ENCODE measurements at places on chromosomes 2 and 18.

DNA sequence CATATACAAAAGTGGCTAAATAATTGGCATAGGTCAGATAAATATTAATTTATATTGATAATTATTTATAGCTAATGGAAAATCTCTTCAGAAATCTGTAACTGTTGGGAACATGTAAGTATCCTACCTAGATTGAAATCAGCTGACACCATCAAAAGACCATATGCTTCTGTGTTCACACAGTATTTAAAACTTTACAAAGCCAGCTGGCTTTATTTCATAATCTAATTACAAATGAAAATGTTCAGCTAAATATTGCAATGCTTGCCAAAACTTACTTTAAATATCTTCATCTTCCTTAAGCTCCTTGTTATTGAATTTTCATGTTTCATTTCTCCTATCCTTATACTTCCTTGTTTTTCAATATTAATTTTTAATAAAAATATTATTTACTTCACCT is 190.9 kb upstream of the DOK6 start:
- DNase-seq: no peak

DNA sequence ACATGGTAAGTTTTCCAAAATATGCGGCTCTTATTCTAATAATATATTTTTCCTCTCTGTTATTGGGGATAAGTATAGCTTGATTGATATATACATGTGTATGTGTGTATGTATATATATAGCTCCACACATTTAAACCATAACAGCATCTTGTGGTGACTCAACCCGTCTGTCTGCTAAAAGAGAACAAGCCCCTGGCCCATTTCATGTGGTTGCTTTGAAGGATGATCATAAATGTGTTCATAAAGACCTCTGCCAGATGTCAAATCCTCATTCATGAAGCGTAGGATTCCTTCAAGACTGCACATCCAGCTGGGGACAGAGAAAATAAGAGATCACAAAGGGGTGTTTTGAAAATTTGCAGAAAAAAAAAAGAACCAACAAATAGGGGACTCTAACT is 79.3 kb downstream of the RHOB start:
- DNase-seq: no peak

GRCh38 chr2:150465703-150466569 is 21.5 kb downstream of the RND3 start:
- no peak for DNase-seq

DNA sequence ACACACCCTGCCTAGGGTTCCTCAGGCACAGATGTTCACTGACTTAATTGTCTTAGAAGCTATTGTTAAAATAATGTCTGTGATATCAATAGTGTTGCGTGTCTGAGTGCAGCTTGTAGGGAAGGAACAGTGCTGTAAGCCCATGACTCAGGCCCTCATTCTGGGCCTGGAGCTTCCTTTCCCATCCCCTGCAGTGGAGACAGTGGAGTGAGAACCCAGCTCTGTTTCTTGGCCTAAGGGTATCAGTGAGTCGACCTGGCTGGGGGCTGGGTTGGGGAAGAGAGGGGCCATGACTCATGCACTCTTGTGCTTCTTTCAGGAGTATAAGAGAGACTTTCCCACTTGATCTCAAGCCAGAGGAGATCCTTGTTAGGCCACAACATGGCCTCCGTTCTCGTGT is 106.8 kb downstream of the HRH4 start:
- no peak for DNase-seq

GRCh38 chr2:144471305-144472045 is 48.4 kb downstream of the ZEB2 start:
- DNase-seq: no peak

- DNase-seq: no peak
Measured at GRCh38 chr2:223995569-223995968, 38.3 kb downstream of the MRPL44 start.

GRCh38 chr2:45778720-45779171 is 127.3 kb downstream of the PRKCE start:
- peak; percentile 64 for DNase-seq

DNA sequence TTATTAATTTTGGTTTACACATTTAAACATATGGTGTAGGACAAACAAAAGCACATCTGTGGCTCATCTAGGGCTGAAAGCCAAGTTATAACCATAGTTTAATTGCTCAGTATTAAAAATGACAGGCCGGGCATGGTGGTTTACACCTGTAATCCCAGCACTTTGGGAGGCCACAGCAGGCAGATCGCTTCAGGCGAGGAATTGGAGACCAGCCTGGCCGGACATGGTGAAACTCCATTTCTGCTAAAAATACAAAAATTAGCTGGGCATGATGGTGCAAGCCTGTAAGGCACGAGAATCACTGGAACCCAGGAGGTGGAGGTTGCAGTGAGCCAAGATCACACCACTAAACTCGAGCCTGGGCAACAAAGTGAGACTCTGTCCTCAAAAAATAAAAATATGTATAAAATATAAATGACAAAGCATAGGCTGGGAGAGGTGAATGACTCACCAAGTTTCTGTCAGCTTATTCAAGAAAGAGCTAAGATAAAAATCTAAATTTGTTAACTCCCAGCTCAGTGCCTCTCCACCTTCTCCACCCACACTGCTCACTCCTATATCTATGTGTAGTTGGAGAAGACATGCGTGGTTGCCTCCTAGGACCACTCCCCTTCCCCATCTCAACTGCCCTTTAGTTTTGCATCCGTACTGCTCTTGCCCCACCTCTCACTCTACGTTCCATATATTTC is 79.2 kb upstream of the PID1 start:
- no peak for DNase-seq

GRCh38 chr2:1771626-1772280 is 27.4 kb upstream of the PXDN start:
- DNase-seq: no peak

- DNase-seq: no peak
Measured at GRCh38 chr2:173347305-173348168, 7.1 kb upstream of the CDCA7 start.

GRCh38 chr2:235960011-235960715 is 208.0 kb downstream of the GBX2 start:
- no peak for DNase-seq

- DNase-seq: no peak
Measured at GRCh38 chr2:144990661-144991060, 470.7 kb upstream of the ZEB2 start.

DNA sequence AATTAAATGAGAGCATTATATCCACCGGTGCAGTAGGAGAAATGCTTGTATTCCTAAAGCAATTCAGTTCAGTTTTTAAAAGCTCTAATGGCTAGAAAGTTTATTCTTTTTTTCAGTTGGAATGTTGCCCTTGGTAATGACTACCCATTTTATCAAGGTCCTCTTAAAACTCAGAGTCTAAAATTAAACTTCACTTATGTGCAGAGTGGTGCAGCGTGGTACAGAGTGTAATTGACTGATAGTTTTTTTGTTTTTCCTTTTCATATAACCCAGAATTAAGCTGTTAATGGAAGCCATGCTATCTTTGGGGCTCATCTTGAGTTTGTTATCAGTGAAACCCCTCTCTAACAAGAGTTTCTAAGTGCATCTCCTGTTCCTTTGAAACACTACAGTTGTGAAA is 21.4 kb downstream of the NCOA1 start:
- DNase-seq: no peak

- DNase-seq: no peak
Measured at GRCh38 chr2:149421791-149422190, 91.4 kb downstream of the LYPD6 start.

- DNase-seq: no peak
Measured at GRCh38 chr2:218832520-218832919, 917 bp upstream of the PRKAG3 start.

DNA sequence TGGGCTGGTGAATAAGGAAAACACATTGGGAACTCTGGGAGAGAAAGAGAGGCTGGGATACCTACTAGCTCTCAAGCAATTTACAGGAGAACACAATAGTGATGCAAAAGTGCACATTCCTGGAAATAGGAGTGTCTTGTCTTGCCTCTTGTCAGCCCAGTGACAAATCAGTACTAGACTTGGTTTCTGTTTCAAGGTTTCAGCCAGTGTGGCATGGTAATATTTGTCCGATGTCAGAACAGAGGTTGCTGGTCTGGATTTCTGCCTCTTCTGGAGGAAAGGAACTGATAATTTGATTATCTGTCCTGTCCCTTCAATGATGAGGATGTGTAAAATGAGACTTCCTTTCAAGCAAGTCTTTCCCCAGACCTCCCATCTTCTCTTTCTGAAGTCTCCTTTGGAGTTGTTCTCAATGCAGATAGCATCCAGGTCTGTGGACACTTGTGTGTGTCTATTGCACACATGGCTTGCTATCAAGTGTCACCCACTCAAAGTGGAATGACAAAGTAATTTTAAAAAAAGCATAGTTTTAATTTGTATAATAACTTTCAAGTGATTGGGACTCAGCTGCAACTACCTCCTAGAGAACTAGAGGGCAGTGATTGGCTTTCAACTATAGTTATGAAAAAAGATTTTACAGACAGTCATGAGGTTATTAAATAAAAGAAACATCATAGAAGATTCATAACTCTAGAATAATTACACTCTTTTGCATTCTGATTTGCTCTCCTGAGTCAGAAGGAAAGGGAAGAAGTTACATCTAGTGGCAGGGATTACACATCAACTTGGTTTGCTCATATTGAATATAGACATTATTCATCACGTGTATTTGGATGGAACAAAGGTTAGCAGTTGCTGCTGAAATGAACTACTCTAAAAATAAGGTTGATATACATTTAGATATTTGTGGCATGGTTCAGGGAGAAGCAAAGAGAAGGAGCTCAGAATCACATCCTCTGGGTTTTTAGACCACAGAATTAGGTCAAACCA is 4.5 kb downstream of the GPR39 start:
- DNase-seq: no peak

GRCh38 chr2:201200345-201200744 is 17.4 kb downstream of the CASP10 start:
- no peak for DNase-seq

- no peak for DNase-seq
Measured at GRCh38 chr2:186751078-186751477, 57.2 kb downstream of the FAM171B start.

DNA sequence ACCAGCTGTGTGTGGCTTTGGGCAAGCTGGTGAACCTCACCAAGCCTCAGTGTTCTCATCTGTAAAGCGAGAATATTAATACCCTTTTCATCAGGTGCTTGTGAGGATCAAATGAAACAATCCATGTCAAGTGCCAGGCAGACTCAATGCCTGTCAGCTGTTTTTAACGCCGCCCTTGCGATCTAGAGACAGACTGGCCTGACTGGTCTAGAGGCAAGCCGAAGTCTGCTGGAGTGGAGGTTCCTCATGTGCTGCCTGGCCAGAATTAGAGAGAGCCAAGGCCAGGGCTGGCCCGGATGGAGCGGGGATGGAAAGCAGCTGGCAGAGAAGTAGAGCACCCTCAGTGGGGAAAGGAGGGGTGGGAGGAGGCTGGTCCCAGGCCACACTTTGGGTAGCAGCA is 74.5 kb upstream of the B3GNT7 start:
- DNase-seq: no peak

GRCh38 chr2:210503001-210503623 is 26.6 kb upstream of the LANCL1 start:
- no peak for DNase-seq

GRCh38 chr18:6666012-6666685 is 63.4 kb upstream of the ARHGAP28 start:
- DNase-seq: no peak

DNA sequence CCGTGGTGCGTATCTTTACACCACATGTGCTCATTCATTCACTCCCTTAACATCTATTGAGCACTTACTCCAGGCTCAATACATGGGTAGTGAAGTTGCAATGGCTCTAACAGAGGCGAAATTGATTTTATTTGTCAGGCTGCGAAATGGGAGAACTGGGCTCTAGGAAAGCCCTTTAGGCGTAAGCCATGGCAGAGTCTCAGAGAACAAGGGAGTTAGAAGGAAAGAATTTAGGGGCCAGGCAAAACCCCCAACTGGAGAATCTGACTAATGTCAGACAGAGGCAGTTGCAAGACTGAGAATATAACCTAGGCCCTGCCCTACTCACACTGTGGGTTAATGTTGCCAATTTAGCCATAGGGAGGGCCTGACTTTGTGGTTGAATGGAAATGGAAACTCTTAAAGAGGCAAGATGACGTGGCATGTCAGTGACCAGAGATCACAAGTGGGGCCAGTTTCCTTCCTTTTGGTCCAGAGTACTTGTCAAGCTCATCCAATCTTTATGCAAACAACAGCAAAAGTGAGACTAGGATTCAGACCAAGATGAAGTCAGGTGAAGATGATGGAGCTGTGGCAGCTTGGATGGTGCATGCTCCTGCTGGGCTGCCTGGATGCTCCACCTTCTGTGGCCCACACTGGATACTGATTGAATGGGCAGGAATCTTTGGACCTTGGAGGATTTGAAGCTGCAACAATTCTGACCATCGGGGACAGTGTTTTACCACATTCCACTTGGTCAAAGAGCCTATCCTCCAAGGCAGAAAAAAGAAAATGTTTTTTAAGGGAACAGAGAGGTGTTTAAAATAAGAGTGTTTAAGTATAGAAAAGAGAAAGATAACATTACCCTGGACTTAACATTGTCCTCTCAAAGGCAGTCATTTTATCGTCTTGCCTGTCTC is 92.2 kb downstream of the CAPN13 start:
- DNase-seq: no peak

- no peak for DNase-seq
Measured at GRCh38 chr2:124250433-124250832, 225.3 kb downstream of the CNTNAP5 start.

GRCh38 chr18:3985664-3986063 is 469.4 kb downstream of the DLGAP1 start:
- DNase-seq: no peak

- DNase-seq: peak; percentile 25
Measured at GRCh38 chr2:197707316-197708213, 2.4 kb downstream of the MARS2 start.

GRCh38 chr2:161988589-161988988 is 85.4 kb downstream of the DPP4 start:
- DNase-seq: no peak

- peak; percentile 59 for DNase-seq
Measured at GRCh38 chr2:12169721-12170120, 423.3 kb downstream of the LPIN1 start.

DNA sequence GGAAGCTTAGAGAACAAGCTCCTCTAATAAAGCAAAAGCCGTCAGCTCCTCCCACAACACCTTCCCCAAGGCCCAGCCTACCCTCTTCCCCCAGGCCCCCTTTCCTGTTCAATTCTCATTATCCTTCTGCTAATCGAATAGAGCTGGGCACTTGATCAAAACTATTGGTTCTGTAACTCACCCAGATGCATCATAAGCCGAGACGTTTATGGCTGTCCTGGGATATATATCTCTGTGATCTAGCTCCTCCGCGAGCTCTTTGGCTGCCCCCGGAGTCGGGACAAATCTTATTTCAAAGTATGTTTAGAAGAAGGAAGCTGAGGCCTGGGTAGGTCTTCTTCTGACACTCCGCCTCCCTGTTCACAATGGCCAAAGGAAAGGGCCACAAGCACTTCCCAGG is 88.3 kb upstream of the KLHL29 start:
- no peak for DNase-seq

- no peak for DNase-seq
Measured at GRCh38 chr2:56375251-56375650, 191.5 kb downstream of the CCDC85A start.

DNA sequence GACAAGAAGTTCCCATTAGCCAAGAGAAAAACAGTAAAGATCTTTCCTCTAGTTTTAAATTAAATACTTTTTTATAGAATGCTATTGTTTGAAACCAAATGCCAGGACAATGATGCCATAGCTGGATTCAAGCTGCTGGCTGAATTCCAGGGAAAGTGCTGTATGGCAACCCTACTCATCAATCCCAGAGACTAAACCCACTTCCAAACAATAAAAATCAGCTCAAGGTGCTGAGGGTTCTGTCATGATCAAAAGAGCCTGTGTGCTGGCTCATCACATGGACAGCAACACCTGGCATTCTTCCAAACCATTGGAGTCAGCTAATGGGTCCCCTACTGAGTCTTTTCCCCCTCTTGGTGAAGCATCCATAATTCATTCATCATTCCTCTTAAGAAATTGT is 53.7 kb upstream of the PARD3B start:
- no peak for DNase-seq

All from central memory CD4-positive, alpha-beta T cell (primary cell).